ENCODE measurements at places on chromosomes 2 and 18.

- DNase-seq, result no peak
Observed at GRCh38 chr2:227849906-227850305, 21.5 kb upstream of the DAW1 start.

GRCh38 chr2:233593201-233593600 is 24.2 kb upstream of the UGT1A8 start:
- DNase-seq, result no peak

- DNase-seq, result no peak
Observed at GRCh38 chr2:60025496-60025895, 528.0 kb downstream of the BCL11A start.

- no peak for DNase-seq
Observed at GRCh38 chr18:27728659-27729058, 448.3 kb downstream of the CDH2 start.

DNA sequence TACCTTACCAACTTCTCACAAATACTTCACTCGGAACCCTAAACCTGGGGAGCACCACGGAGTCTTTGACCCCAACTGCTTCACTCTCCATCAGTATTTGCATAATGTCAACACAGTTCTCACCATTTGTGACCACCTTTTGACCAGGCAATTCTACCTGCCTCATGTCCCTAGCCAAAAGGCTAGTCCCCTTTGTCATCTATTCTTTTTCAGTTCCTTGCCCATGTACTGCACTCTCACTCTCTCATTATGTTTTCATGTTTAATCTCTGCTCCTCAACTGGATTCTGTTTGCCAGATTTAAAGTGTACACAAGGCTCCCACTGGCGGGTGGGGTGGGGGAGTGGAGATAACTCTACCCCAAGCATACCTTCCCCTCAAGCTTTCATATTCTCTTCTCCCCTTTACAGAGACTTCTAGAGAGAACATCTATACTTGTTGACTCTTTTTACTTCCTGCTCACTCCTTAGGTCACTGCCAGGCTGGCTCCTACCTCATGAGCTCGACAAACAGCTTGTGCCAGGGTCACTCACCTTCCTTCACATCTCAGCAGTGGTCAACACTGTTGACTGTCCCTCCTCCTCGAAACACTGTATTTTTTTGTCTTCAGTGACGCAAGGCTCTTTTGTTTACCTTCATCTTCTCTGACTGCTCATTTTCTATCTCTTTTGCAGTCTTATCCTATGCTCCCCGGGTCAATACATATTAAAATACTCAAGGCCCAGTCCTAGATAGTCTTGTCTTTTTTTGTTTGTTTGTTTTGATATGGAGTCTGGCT is 88.7 kb upstream of the MAP4K3 start:
- DNase-seq, result no peak

DNA sequence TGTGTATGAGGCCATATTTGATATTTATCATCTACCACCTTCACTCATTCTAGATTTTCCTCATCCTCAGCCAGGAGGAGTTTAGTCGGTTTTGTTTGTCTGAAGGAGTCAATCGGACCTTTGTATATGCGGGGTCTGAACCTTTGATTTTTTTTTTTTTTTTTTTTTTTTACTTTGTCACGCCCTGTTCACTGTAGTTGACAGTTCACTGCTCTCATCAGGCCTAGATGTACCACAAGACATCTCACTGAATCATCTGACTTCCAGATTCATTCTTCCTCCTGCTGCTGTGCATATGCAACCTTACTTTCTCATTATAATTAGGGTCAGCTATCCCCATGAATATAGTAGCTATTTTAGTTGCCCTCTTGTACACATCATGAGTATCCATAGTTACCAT is 133.2 kb downstream of the ARHGAP15 start:
- no peak for DNase-seq

- peak; percentile 62 for DNase-seq
Observed at GRCh38 chr18:79965119-79965902, 868 bp downstream of the HSBP1L1 start.

DNA sequence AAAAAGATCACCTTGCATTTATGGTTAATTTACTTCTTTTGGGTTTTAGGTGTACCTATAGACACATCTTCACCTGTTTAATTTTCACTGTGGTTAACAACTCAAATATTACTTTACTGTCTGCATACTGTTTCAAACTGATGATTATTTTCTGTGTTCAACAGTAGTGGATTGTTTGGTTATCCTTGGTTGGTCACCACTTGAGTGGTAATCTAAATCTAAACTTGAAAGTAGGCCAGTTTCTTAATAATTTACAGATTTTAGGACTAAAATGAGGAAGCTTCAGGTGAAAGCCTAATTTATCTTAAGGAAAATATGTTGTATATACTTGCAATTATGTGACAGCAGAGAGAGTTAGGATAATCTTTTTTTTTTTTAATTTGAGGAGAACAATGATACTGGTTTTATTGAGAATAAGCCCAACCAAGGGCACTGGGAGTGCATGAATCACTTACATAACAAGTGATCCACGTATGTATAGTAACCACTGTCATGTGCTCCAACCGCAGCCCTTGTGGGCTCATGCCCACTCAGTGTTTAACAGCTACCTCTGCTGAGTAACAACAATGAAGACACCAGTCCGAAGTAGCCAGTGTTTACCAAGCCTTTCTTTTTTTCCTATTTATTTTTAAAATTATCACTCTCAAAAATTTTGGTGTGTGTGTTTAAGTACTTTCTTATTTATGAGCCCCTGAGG is 31.0 kb upstream of the WDSUB1 start:
- no peak for DNase-seq

DNA sequence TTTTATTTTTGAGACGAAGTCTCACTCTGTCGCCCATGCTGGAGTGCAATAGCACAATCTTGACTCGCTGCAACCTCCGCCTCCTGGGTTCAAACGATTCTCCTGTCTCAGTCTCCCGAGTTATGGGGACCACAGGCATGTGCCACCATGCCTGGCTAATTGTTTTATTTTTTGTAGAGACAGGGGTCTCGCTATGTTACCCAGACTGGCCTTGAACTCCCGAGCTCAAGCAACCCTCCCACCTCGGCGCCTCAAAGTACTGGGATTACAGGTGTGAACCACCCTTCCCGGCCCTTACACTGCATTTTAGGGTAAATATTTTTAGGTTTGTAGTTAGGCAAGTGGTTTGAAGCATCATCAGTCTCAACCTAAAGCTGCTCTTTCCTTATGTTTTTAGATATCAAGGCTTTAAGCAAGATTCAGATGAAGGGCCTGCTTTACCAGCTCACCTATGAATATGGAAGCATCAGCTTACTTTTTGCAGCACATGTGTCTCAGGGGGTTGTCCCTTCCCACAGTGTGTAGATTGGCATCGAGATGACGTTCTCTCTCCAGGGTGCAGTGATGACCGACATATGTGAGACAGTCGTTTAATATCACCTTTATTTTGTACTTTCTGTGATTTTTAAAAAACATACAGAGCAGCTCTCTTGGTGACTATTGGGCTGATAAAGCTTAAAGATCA is 47.2 kb downstream of the ATIC start:
- no peak for DNase-seq

GRCh38 chr18:6058941-6059340 is 163.6 kb upstream of the TMEM200C start:
- no peak for DNase-seq

GRCh38 chr2:45981384-45981930 is 315.8 kb upstream of the EPAS1 start:
- no peak for DNase-seq

- DNase-seq, result no peak
Observed at GRCh38 chr2:168371273-168372019, 84.6 kb upstream of the CERS6 start.

DNA sequence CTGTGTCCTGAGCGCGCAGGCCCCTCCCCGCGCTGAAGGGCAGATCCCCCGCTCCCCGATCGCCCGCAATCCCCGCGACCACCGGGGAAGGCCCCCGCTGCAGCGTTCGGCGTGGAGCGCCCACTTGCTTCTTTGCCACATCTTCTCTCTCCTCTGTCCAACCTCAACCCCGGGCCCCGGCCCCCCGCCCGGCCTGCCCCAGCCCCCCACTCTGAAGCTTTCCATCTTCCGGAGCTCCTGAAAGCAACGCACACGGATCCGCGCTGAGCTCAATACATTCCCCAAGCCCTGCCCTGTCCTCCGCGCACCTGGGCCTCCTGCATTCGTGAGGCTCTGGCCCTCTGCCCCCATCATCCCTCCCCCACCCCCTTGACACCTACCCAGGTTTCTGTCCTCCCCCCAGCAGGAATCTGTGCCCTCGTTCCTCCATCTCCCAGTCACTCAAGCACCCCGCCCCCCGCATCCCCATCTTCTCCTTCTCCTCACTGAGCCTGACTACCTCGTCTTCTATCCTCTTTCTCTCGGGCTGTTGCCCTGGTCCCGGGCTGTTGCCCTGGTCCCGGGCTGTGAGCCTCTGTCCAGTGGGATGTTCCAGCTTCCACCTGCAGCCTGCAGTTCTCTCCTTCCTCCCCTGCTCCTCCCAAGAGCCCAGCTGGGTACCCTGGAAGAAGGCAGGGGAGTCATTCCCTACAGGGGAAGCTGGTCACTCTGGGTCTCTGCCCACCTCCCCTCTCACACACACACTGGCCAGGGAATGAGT is 7.8 kb downstream of the SPEG start:
- no peak for DNase-seq

DNA sequence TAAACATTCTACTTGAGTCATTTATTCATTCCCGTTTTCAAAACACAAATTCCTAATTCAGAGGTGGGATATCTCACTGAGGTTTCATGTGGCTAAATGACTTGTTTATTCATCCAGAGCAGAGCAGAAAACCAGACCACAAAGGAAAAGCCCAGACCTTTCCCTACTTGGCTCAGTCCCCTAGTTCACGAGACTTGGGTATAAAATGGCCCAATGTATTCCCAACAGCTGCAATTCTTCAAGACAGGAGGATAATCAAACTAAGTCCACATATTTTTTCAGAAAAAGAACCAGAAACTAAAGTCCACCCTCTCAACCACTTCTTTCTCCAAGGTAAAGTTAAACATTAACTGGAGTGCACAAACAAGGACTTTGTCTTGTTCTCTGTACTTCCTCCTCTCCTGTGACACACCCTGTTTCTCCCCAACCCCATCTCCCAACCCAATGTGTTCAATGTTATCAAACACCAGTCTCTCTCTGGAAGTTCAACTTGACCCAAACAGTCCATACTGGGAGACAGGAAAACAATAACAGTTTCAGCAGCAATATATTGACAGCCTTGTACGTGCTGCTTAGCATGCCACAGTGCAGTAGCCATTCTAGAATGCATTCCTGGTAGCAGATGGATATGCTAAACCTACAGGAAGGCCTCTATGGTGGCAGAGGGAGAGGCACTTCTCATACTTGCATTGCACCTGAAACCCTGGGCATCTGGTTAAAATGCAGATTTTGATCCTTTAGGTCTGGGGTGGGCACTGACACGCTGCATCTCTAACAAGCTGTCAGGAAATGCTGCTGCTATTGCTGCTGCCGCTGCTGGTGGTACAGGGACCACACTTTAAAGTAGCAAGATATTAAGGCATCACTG is 110.7 kb downstream of the INO80D start:
- no peak for DNase-seq

DNA sequence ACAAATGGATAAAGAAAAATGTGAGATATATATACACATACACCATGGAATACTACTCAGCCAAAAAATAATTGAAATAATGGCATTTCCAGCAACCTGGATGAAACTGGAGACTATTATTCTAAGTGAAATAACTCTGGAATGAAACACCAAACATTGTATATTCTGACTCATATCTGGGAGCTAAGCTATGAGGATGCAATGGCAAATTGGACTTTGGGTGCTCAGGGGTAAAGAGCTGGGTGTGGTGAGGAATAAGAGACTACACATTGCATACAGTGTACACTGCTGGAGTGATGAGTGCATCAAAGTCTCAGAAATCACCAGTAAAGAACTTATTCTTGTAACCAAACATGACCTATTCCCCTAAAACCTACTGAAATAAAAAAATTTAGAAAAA is 636.0 kb upstream of the LRATD1 start:
- DNase-seq, result no peak

GRCh38 chr2:111184725-111185310 is 64.1 kb downstream of the BCL2L11 start:
- DNase-seq, result no peak

DNA sequence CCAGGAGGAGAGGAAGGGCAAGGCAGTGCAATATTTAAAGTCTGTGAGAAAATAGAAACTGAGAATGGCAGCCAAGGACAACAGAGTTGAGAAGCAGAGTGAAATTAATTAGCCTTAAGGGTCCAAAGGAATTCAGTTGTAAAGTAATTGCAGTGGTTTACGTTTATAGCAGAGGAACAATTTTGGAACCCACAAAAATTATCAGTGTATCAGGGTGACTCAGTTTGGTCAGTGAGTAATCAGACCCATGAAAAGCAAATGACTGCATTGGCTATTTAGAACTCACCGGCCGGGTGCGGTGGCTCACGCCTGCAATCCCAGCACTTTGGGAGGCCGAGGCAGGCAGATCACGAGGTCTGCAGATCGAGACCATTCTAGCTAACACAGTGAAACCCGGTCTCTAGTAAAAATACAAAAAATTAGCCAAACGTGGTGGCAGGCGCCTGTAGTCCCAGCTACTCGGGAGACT is 245.8 kb upstream of the SLC39A10 start:
- no peak for DNase-seq

GRCh38 chr2:169895294-169895985 is 68.2 kb downstream of the UBR3 start:
- no peak for DNase-seq

Measured in HL-60 (cell line).